ENCODE measurements at places on chromosomes 4 and X.

DNA sequence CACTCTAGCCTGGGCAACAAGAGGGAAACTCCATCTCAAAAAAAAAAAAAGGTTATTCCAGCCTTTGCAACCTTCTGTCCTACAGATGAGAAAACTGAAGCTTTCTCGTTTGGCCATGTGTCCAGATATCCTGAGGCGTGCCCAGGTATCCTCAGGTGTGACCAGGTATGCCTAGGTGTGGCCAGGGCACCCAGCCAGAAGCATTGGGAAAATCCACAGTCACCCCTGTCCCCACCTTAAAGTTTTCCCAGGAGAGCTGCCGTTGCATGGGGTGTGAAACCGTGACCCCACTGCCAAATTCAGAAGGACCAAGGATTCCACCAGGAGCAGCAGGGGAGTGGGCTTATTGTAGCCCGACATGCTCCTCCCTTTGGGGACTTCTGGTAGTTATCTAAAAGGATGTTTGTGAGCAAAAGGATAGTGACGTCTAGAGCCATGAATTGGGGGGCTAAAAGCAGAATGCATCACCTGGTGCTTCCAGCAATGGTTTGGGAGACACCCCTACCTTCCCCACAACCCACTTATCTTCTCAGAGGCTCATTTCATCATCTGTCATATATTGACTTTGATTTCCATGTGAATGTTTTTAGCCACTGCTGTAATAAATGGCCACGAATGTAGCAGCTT lies 4.0 kb upstream of the DHRSX start:
- no peak for DNase-seq

GRCh38 chr4:89324671-89325070 lies 17.1 kb upstream of the GPRIN3 start:
- no peak for DNase-seq

DNA sequence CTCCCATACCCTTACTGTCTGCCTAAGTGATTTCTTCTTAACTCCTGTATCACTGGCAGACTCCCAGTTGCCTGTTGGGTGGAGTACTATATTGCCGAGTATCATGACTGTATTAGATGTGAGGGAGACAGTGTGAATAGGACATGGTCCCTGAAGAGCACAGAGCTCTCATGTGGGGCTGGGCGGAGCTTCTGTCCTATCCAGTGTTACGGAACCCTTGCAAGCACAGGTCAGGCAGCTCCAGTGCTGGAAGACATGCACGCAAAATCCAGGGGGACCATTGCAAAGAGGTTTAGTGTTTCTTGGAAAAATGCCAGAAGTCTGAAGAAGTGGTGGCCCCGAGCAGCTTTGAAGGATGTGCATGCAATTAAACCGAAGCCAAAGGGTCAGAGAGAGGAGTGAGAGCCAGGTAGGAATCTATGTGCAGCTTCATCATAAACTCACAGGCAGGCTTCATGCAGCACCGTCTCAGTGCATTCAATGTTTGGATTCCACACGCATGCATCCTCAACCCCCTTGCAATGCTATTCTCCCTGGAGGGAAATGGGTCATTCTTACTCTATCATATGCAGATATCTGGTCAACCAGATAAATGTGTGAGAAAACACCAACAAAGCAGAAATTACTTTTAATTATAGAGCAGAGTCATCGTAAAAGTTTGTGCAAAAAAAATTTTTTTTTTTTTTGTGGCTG lies 49.7 kb upstream of the DHRSX start:
- DNase-seq, result no peak

DNA sequence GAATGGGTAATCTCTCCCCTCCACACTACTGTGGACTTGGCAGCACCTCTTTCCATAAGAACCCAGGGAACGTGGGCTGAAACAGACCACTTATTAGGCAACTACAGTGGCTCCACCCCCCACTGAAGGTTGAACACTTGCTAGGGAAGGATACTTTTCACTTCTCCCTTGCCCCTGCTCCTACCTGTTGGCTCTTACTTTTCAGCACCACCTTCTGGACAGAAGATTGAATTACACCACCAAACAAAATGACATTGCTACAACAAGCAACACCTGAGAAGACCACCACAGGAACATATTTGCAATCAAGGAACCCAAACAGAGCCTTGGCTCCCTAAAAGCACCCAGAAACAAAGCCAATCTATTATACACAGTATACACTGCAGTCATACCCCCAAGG lies 132.1 kb upstream of the CXCL13 start:
- no peak for DNase-seq

- no peak for DNase-seq
Measured at GRCh38 chr4:1839282-1839681, 16.7 kb downstream of the LETM1 start.

GRCh38 chr4:5638976-5639375 lies 69.4 kb downstream of the EVC2 start:
- DNase-seq, result no peak

GRCh38 chr4:111986095-111986494 lies 159.2 kb upstream of the FAM241A start:
- DNase-seq, result no peak

DNA sequence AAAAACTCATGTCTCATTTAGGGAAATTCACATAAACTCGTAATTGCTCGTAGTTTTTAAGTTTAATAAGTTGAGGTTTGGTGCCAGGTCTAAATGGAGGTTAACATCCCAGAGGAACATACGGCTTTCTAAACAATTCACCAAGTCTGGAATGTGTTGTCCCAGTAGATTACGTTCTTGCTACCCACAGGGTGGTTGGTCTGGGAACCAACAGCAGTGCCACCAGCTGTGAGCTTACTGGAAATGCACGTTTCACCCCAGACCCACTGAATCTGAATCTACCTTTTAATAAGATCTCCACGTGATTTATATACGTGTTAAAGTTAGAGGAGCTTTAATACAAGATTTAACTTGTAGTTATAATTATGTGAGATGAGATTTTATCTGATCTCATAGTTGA lies 134.3 kb downstream of the BMPR1B start:
- DNase-seq, result no peak

DNA sequence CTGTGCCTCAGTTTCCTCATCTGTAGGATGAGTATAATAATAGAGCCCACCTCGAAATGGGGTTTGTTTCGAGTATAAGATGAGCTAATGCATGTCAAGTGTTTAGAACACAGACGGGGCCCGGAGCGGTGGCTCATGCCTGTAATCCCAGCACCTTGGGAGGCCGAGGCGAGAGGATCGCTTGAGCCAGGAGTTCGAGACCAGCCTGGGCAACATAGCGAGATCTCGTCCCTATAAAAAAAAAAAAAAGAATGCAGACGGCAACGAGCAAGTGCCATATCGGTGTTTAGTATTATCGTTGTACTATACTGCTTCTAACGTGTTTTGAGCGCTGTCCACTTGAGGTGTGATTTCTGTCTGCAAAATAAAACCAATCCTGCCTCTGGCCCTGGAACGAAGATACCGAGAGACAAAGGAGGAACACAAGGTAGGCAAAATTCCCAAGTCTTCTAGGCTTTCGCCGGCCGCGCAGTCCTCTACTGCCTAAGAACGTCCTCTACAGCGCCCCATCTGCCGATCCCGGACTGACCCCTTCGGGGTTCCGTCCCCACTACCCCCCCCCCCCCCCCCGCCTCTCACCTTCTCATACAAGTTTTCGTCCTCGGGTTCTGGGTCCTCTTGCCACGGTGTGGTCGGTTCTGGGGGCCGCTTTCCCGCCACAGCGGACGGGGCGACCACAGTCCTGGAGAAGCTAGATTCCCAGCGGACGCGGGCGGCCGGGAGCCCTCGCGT lies 442 bp downstream of the NDUFB11 start:
- peak; percentile 35 for DNase-seq

DNA sequence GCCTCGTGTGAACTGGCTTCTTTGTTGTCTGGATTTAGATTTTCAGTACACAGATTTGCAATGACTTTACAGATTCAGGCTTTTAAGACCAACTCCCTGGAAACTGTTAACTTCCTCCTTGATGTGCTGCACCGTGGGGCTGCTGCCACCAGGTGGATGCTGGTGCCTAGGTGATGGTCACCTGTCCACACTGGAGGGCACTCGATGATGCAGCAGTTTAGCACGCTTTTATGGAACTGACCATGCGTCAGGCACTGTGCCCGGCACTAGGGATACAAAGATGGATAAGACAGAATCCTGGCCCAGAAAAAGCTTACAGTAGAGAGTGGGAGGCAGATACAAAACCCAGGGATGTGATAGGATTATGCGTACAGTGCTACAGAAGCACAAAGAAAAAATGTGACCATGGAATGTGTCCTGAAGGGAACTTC lies 180.7 kb downstream of the CEP135 start:
- peak; percentile 47 for DNase-seq

GRCh38 chr4:28792917-28793597 lies 1927.1 kb upstream of the PCDH7 start:
- DNase-seq, result no peak

GRCh38 chr4:2831611-2832308 lies 11.9 kb upstream of the ADD1 start:
- DNase-seq, result no peak

DNA sequence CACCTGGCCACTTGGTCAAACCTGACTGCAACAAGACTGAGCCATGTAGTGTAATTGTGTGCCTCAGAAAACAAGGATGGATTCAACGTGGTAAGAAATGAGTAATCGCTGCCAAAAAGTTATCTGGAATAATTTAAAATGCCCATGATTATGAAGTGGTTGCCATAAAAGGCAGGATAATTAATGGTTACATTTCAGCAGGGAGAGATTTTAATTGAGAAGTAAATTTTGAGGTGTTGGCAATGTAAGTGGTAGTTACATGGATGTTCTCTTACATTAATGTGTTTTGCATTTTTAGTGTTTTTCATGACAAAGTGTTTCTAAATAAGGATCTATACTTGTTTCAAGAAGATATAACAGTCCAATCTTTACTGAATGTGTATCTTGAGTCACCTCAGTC lies 15.7 kb downstream of the HAUS3 start:
- DNase-seq, result no peak

DNA sequence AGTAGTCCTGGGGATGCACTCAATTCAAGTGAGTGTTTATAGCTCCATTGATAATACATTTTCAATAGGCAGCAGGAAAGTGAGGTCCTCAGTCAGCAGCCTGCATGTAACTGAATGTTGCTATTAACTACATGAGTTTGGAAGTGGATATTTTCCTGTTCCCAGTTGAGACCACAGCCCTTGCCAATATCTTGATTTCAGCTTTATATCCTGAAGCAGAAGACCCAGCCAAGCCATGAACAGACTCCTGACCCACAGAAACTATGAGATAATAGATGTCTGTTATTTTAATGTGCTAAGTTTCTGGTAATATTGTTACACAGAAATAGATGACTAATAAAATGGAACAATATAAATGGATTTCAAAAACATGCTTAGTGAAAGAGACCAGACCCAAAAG lies 63.7 kb downstream of the VSIG4 start:
- DNase-seq, result no peak

- no peak for DNase-seq
Measured at GRCh38 chrX:77174680-77175519, 272.3 kb upstream of the FGF16 start.
